ENCODE measurements at places on chromosomes 5 and 9.

GRCh38 chr9:15191378-15191777 is 115.6 kb downstream of the TTC39B start:
- DNase-seq, result no peak

DNA sequence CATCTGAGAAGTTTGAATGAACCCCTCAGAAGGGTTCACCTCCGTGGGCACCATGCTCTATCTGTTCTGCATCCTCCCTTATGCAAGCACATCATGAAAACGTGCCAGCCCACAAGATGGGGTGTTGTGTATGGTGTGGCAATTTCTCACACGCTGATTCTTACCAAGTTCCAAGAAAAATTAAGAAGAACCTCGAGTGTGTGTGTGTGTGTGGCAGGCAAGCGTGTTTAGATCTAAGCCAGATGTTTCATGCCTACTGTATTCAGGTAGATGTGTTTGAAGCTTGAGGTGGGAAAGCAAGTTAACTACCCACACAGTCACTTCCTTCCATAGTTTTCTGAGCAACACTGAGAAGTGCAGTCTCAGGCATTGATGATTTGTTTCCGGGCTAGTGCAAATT is 77.7 kb upstream of the GNA14 start:
- DNase-seq, result no peak

DNA sequence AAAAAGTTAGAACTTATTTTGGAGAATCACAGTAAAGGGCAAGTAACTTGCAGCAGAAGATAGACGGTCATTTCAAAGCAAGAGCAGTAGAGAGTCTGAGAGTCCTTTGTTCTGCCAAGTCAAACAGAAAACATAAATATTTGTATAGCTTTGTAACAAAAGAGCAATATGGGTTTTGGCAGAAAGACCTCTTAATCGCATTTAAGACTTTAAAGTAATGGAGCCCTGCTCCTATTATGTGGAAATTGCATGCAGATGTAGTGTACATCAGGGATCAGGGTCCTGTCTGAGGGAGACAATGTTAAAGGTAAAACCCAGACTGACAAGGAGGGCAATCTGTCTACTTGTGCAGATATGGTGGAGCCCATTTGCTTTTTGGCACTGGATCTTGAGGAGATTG is 87.2 kb downstream of the PGM5 start:
- DNase-seq, result no peak

GRCh38 chr5:134547066-134547465 is 21.6 kb downstream of the JADE2 start:
- DNase-seq, result no peak

- DNase-seq, result no peak
These were observed 203.2 kb upstream of the IRX1 start for GRCh38 chr5:3392306-3392939.

GRCh38 chr9:89798547-89799120 is 193.8 kb downstream of the GADD45G start:
- no peak for DNase-seq

DNA sequence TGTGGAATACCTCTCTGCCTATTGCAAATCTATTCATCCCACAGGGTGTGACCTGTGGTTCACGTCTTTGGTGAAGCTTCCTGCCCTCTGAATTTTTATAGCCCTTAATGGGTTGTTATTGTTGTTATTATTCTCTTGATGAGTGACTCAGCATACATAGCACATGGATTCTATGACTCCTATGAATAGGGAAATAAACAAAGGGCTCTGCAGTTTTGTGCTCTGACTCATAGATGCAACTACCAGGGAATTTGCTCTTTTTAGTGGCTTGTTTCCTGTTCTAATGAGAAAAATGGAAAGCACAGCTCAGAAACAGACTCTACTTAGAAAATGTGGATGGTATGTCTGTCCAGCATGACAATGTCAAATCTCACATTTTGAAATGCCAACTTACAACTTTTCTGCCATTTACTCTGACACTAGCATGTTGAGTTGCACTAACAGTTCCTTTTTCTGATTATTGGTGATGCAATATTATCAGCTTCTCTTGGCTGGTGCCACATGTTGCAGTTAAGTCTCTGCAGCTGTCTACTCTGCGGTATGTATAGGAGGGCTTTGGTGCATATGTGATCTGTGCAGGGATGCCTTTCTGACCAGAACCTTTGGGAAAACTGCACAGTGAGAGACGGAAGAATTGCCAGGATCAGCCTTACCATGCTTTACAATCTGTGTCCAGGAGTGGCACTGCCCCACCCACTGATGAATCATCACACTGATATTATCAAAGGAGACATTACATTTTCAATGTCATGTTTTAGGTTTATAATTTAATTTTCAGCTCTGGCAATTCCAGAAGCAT is 996.4 kb upstream of the WWC1 start:
- peak; percentile 93 for DNase-seq

GRCh38 chr9:96665789-96666188 is 10.7 kb upstream of the PRXL2C start:
- no peak for DNase-seq

DNA sequence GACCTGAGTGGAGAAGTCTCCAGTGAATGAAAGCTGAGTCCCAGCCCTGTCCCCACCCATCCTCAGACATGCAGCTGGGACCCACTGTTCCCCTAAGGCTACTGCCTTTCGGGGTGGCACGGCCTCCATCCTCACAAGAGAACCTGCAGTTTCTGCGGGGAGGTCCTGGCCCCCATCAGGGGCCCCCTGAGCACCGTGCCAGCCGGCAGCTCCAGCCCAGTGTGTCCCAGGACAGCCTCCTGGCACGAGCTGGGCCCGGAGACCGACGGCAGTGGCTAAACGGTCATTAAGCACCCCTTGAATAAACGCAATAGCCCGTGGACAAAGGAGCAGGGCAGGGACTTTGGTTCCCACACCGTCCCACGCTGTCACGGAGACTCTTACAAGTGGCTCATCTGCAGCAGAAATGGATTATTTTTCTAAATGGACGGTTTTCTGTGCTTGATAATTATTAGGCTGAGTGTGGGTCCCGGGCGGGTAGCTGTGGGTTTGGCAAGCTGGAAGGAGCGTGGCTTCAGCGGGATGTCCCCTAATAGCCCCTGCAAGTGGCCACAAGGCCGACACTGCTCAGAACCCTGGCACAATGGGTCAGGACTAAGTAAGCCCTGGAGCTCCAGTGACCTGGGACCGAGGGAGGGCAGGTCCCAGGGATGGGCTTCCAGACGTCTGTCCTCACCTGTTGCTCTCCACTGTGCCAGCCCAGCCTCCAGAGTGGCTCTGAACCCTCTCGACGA is 17.4 kb downstream of the FAM78A start:
- no peak for DNase-seq

DNA sequence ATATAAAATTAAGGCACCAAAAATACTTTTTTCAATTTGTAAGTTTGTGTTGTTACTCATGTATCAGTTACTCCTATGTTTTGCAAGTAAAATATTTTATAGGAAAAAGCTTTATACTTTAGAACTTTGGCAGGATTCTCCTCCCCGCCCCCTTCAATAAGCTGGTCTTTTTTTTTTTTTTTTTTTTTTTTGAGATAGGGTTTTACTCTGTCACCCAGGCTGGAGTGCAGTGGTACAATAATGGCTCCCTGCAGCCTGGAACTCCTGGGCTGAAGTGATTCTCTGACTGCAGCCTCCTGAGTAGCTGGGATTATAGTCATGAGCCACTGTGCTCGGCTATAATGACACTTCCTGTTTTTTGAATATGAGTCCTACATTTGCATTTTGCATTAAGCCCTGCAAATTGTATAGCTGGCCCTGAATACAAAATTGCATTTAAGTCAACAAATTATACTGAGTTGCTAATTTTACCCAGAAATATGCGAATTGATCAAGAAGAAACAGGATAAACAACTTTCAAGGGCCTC is 192.9 kb downstream of the PIK3R1 start:
- DNase-seq, result no peak

GRCh38 chr9:107478805-107479204 is 10.8 kb downstream of the KLF4 start:
- DNase-seq, result no peak

- DNase-seq, result peak; percentile 73
These were observed 69.9 kb downstream of the MAMDC2 start for GRCh38 chr9:70113403-70114022.

GRCh38 chr5:66013397-66013796 is 87.0 kb downstream of the ERBIN start:
- no peak for DNase-seq

GRCh38 chr5:101720033-101720432 is 576.1 kb downstream of the SLCO4C1 start:
- DNase-seq, result no peak

GRCh38 chr9:124835026-124835557 is 18.2 kb upstream of the WDR38 start:
- DNase-seq, result peak; percentile 80

- DNase-seq, result no peak
These were observed 391.1 kb downstream of the ADGRV1 start for GRCh38 chr5:90949469-90950358.

- DNase-seq, result peak; percentile 60
These were observed 6.6 kb upstream of the MSMP start for GRCh38 chr9:35760651-35761050.

DNA sequence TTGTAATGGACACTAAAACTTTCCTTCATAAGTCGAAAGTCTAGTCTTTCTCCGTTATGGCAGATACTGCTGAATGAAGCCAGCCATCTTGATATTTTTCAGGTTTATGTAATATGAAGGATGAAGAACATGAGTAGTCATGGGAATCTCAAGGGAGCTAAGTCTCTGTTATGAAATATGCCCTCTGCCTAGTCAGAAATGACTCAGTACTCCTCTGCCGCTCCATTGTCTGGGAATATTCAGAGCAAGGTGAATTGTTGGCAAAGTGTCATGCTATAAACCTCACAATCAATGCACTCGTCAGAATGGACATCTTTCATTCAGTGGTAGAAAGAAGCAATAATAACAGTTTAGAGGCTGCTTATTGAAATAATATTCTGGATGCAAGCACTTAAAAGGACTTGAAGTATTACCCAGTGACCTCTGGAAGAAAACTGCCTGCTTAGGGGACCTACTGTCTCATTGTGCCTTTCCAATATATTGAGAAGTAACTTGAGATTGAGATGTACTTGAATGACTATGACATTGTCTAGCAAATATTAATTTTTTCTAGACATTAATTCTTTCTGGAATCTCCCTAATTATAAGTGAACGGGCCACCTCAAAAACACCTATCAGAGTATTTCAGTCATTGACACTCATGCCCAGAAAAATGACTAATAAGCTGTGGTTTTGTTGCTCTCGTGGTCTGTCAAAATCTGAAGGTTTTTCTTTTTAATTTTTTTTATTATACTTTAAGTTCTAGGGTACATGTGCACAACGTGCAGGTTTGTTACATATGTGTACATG is 1011.5 kb upstream of the ACO1 start:
- DNase-seq, result no peak

- peak; percentile 35 for DNase-seq
These were observed 168.7 kb upstream of the GNA14 start for GRCh38 chr9:77816641-77817341.

DNA sequence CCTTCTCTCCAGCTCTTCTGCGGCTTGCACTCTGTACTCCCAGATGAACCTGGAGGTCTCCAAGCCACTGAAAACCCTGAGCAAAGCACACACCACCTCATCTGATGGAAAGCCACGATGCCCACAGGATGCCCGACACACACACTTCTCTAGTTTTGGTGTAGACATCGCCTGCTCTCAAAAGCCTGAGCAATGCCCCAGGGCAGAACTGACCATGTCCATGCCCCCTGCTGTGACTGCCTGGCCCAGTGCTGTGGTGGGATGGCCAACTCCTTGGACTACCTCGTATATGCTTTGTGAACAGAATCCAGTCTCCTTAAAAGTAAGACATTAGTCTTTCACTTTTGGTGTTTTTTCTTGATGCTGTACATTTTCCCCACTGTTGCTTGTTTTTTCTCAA is 81.2 kb downstream of the SPTLC1 start:
- DNase-seq, result no peak

- peak; percentile 100 for DNase-seq
These were observed 3.8 kb downstream of the ARSI start for GRCh38 chr5:150298701-150299451.

DNA sequence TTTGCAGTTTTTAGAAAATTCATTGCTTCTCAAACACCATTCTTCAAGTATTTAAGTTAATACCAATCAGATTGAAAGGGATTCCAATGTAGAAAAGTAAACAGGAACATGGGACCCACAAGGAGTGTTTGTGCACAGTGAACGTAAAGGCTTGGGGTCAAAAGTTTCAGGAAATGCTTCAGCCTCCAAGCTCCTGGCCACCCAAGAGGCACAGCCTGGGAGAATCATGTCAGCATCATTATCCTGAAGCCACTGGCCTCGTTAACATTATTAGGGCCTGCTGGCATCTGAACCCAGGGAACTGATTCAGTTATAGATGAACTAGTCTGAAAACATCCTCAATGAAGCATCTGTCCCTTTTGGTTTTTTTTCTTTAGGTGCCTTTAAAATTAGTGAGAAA is 122.9 kb downstream of the NXNL2 start:
- DNase-seq, result peak; percentile 87

DNA sequence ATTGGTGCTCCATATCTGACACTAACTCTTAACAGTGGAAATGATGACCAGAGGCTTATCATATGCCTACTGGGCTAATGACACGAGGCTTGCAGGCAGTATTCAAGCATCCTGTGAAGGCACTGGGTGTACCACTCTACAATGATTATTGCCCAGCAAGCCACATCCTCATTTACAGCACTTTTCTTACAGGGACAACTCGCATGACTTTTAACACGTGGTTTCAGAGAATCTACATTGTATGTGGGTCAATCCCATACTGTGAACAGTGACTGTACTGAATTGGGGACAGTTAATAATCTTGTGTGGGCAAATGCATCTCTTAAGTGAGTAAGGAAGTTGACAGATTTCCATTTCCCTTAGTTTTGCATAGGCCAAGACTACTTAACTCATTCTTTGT is 260.0 kb downstream of the TRPM3 start:
- DNase-seq, result no peak

- peak; percentile 99 for DNase-seq
These were observed 159.3 kb downstream of the NR3C1 start for GRCh38 chr5:143244000-143244736.

- DNase-seq, result no peak
These were observed 474.2 kb upstream of the RIOK2 start for GRCh38 chr5:97657239-97657638.

DNA sequence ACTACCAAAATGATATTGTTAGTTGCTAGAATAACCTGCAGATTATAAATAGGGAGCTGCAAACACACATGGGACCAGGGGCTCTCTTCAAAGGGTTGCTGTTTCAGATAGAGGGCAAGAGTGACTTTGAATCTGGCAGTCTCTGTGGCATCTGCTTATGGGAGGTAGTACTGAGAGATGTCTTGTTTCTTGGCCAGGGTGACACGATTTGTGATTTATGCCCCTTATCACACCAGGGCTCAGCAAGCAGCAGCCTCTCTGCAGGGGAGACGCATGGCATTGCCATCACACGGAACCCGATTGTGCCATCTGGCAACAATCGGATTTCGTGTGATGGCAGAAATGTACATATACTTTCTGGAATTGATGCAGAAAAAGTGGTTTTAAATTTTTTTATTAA is 615.6 kb downstream of the ZNF608 start:
- DNase-seq, result no peak

- peak; percentile 35 for DNase-seq
These were observed 56.4 kb downstream of the NSD1 start for GRCh38 chr5:177189965-177190364.

Data from EH (cell line).